Suppressor macrophage (primary cell): ENCODE measurements at places on chromosomes 6 and 20.

DNA sequence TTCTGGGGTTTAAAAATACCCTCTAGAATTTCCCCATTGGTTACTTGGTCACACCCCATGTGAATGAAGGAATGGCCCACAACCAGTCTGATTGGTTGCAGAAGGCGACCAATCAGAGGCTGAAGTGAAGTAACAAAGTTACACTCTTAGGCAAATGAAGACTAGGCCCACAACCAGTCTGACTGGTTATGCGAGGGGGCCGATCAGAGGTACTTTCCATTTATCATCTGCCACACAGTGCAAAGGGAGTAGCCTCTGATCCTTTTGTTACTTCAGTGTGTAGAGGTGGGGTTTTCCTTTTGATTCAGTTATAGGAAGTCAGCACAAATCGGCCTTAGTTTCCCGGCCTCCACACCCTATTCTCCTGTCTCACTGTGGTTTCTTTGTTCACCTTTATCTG is 61.2 kb upstream of the SGK1 start:
- peak; percentile 82 for DNase-seq

DNA sequence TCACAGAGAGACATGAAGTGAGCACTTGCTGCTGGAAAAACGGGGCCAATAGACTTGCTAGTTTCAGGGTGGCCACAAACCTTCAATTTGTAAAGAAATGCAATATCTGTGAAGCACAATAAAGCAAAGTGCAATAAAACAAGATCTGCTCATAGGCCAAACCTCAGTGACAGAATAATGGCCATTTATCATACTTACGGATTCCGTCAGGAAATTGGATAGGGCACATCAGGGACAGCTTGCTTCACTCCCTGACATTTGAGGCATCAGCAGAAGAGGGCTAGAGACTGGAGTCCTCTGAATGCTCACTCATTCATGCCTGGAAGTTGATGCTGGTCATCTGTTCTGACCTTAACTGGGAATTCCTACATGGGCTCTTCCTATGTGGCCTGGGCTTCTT is 165.5 kb upstream of the OPRM1 start:
- DNase-seq, result no peak

DNA sequence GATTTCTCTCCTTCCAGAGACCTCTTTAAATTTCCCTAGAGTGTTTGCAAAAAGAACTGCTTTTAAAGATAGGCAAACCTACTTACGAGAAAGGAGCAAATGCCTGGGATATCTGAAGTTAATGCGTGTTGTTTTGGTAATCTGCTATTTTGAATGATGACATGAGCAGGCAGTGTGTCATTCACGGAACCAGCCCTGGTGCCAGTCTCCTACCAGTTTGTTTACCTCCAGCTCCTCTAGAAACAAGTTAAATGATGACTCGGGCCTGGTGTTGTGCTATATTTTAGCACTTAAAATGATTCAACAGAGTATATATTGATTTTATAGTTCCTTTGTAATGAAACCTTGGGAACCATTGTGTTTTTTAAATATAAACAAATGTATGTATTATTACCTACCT is 41.1 kb upstream of the MAP3K4 start:
- no peak for DNase-seq

- DNase-seq, result no peak
Measured at GRCh38 chr20:59656417-59656816, 52.1 kb downstream of the PHACTR3 start.

GRCh38 chr6:21521276-21521675 is 72.3 kb upstream of the SOX4 start:
- no peak for DNase-seq

GRCh38 chr20:63309261-63310071 is 16.5 kb downstream of the COL20A1 start:
- DNase-seq, result peak; percentile 45

DNA sequence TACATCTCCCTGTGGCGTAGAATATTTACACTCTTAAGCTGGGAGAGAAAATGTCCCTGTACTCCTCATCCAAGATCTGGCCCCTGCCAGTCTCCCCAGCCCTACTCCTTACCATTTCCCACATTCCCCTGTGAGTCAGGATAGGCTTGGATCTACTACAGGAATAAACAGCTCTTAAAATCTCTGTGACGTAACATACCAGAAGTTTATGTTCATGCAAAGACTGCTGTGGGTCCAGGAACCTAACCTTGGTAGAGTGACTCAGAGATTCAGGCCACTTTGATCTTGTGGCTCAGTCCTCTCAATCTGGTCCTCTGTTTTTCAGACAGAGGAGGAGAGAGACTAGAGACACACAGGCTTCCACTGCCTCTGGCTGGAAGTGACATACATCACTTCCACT is 38.5 kb upstream of the GPR6 start:
- no peak for DNase-seq

DNA sequence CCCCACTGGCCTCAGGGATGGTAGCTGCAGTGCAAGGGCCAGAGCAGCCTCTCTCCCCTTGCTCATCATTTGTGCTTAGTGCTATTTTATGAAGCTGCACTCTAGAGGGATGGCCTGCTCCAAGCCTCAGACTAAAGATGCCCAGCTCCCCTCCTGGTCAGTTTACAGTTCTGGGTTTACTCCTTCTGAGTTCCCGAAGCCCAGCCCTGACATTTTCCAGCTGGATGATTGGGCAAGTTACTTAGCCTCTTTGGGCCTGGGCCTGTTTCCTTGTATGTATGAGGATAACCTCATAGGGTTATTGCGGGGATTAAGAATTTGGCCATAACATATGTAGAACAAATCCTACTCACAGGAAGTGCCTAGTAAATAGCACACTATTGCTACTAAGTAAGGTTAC is 31.8 kb upstream of the EMILIN3 start:
- no peak for DNase-seq

GRCh38 chr6:52417675-52418111 is 2.4 kb upstream of the EFHC1 start:
- no peak for DNase-seq

- no peak for DNase-seq
Measured at GRCh38 chr20:48215536-48215935, 430.3 kb upstream of the SULF2 start.

DNA sequence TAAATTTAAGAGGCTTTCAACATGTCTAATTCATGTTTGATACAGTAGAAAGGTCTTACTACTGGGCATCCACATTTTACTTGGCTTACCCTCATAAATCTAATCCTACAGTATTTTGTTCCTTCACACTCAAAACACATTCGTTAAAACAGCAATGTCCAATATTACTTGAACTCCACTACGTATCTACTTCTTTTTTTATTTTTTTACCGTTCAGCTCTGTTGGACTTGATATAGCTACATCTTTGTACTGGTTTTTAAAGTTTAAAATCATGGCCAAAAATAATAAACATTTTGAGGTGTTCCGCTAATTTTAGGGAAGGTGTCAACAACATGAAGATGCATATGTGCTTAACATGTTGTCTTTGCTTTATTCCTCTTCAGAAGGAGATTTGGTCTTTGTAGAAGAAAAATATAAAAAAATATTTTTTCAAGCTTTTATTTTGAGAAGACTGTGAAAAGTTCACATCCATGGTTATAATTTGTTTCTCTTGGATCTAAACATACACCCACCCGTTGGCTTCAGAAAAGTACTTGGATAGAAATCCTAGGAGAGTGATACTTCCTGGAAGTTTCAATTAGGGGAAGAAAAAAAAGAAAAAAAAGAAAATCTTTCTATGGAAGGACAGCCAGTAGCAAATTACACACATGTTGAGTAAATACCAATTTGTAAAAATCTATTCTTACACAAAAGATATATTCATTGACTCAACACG is 71.5 kb downstream of the EPB41L2 start:
- no peak for DNase-seq

DNA sequence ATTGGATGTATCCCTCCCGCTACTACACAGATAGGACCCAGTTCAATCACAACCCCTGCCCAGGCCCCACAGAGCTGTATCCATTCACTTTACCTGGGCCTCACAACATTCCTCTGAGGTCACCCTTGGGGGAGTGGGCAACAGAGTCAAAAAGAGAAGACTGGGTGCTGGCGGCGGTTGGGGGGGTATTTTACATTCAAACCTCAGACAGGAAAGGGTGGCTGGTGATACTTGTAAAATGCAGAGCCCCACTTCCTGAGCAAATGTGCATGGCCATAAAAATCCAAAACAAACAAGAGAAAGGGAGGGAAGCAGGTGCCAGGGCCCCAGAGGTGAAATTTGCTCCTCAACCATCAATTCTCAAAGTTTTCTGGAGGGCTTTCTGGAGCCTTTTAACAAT is 3.5 kb downstream of the LRFN2 start:
- no peak for DNase-seq

DNA sequence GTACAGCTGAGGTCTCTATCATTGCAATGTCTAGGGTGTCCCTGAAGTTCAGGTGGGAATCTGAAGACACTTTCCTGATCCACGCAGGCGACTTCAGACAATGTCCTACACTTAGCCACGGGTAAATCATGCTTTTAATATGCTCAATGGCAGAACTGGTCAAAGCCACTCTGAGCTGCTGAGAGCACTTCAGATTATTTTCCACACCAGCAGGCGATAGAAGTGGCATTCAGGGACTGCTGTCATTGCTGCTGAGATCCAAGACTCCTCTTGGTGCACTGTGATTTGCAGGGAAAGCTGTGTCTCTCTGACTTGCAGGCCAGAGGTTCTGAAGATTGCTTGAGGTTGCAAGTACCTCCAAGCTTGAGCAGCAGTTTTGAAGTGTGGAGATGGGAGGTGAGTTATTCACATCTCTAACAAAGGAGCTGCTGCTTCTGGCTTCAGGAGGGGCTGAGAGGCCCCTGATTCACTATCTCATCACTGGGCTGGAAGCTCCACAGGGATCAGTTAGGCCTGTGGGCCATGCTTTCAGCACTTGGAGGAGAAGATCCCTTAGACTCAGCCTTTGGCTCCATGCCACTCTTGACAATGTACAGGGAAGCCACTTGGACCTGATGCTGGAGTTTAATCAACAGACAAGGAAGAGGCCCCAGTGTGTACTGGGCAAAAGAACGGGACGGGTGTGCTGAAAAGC is 2.9 kb upstream of the SSTR4 start:
- DNase-seq, result no peak

- DNase-seq, result peak; percentile 40
Measured at GRCh38 chr6:157380458-157380778, 572 bp upstream of the ZDHHC14 start.

DNA sequence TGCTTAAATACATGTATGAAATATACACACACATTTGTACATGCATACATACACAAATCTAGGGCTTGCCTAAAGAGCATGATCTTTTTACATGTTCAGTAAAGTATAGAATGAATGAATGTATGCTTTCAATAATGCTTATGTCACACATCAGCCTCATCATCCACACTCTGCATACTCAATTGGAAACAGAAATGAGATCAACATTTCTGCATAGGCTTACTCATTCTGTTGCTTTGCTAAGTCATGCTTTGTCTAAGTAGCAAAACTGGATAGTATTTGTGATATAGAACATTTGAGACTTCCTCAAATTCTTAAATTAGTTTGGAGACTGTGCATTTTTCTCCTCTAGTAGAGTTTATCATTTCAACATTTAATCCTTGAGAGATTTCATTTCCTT is 343.3 kb downstream of the ADGRB3 start:
- peak; percentile 3 for DNase-seq

DNA sequence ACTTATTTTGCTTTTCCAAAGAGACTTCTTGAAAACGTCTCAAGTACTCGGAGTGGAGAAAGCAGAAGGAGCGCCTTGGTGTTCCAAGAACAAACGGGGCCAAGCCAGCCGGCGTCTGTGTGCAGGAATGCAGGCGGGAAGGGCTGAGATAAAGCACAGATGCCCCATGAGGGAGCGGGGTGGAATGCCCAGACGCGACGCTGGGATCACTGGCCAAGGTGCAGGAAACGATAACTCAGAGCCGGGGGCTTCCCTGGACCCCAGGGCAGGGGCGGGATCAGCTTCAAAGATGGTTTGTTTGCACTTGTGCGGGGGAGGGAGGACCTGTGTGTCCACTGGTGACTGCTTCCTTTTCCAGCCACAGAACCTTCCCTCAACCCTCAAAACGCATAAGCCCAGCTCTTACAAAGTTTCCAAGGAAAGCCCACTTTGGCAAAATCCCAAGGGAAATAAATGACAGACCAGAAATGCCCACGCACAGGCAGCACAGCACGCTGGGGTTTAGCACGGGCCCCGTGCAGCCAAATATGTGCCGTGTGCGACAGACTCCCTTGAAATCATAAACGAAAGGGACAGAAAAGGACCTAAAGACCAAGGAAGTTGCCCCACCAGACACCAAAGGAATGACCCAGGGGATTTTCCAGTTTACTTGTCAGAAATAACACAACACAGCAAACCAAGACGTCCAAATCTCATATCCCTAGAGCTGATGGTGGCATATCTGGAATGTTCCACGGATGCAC is 113.9 kb downstream of the NFATC2 start:
- DNase-seq, result no peak

DNA sequence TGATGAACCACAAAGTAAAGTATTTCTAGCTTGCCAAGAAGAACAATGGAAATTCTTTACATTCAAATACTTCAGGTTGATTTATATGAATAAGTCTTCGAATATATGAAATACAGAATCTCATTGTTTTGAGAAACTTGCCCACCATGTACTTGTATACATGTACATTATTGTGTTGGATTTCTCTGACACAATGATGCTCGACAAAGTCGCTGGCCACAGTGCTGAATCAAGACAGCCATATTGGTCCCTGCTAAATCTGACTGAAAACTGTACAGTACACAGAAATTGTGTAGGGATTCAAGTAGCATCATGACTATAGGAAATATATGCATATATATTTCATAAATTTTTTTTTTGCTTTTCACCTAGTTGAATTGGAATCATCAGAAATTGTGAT is 13.1 kb upstream of the LIN28B start:
- DNase-seq, result no peak

- DNase-seq, result peak; percentile 66
Measured at GRCh38 chr20:658731-659291, 5.8 kb upstream of the SRXN1 start.

GRCh38 chr6:11525468-11526155 is 11.9 kb upstream of the TMEM170B start:
- peak; percentile 87 for DNase-seq

DNA sequence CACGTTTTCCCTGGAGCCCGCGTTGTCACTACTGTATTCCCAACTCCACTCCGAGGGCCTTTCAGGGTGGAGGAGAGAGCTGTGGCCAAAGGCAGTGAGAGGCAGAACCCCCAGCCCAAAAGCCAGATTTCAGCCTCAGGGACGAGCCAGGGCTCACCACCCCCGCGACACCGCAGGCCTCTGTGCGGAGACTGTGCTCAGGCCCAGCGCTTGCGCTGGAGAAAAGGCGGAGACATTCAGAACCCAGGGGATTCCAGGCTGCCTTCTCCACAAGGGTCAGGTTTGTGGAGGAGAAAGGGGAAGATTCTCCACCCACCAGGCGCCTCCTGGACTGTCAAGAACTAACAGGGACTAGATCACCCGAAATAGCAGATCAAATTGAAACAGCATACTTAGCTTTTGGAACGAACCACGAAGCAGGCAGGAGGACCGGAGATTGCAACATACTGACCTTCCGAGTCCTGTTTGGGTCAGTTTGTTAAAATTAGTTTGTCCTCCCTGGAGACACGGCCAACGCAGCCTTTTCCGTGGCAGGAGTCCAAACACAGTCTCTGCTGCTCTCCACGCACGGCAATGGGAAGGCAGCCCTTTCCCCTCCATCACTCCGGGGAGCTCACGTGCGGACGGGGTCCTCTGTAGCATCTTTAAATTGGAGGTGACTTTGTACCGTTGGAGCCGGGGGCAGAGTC is 14.4 kb downstream of the DLL1 start:
- DNase-seq, result no peak
